Lower leg skin (tissue), 4 donors: ENCODE measurements at places on chromosomes 7 and 10.

DNA sequence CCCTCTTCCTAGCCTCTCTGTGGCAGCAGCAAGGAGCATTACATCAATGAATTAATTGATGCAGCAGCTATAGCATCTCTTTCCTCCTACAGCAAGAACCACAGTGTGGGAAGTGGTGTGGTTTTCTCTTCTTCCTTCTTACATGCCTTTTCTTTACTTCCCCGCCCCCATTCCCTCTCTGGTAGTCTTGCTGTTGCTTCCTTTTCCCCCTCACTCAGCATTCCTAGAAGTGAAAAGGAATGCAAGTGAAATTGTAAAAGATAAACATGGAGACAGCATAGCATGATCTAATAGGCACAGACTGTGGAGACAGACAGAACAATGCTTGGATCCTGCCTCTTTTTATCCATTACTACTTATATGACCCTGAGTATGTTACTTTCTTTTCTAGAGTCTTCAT lies 370.5 kb upstream of the BMPER start:
- DNase-seq = no peak

DNA sequence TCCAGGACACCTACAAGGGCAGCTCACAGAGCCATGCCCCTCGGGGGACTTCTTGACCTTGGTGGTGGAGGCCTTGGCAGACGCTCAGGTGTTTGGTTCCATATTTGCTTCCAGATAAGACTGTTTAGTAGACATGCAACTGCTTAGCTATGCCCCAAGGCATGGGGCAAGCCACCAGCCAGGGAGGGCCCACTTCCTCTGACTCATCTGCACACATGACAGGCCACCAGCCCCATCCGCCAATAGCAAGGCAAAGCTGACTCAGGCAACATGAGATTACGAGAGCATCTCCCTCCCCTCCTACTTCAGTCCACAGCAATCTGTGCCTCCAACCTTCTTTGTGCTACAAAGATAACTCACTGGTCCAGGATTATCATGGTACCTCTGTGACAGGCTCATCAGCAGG lies 54.9 kb downstream of the KCNMA1 start:
- no peak for DNase-seq

GRCh38 chr7:69208848-69209247 lies 389.4 kb upstream of the AUTS2 start:
- no peak for DNase-seq

DNA sequence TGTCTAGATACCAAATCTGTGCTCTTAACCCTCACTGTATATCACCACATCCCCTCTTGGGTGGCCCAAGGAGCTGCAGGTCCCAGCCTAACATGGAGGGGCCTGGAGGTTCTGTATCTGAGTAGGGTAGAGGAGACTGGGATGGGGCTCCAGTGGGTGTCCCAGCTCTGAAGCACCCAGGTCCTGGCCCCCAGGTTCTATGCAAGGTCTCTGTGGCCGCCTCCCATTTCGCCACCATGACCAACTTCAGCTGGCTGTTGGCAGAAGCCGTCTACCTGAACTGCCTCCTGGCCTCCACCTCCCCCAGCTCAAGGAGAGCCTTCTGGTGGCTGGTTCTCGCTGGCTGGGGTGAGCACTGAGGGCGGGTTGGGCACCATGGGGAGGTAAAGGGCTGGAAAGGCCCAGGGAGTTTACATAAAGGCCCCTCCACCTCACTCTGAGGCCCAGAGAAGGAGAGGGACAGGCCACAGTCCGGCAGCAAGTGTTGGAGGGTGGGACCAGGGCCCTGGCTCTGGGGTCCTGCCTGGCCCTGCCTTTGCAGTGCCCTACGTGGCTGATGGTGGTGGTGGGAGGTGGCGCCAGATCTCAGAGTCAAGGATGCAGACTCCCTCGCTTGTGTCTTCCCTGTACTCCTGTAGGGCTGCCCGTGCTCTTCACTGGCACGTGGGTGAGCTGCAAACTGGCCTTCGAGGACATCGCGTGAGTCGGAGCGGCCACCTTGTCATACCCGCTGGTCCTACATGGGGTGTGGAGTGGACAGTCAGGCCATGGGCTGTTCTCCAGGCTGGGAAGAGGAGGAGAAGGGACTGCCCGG lies 10.2 kb downstream of the GHRHR start:
- no peak for DNase-seq

GRCh38 chr7:84637568-84638338 lies 443.2 kb upstream of the SEMA3A start:
- peak; percentile 20 for DNase-seq

- DNase-seq = no peak
Observed at GRCh38 chr7:7799138-7799537, 80.7 kb upstream of the RPA3 start.

DNA sequence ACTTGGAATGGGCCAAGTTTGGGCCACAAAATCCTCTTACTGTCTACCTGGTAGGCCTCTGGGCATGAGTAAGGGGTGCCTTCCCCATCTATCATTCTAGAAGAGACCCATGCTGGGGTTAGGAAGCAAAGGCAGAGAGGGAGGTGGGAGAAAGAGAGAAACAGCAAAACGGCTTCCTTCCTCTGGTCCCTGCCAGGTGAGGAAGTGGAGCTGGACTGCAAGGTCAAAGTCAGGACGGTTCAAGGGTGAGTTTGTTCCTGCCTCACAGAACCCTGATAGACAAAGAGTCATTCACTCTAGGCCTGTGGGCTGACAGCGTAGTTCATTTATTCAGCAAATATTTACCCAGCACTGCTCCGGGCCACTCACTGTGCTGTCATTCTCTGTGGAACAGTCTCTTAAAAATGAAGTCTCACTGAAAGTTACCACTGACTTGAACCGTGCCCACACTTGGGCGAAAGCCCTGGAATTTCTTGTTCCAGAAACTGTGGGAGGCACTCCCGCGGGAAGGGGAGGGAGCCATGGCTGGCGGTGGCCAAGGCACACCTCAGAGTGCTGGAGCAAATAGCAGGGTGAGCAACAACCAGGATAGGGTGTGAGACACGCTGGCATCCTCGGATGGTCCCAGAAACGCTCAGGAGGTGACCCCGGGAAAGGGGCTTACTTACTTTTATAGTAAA lies 26.2 kb upstream of the ECHDC3 start:
- DNase-seq = no peak

- peak; percentile 88 for DNase-seq
Observed at GRCh38 chr7:97006055-97006815, 882 bp downstream of the DLX6 start.

DNA sequence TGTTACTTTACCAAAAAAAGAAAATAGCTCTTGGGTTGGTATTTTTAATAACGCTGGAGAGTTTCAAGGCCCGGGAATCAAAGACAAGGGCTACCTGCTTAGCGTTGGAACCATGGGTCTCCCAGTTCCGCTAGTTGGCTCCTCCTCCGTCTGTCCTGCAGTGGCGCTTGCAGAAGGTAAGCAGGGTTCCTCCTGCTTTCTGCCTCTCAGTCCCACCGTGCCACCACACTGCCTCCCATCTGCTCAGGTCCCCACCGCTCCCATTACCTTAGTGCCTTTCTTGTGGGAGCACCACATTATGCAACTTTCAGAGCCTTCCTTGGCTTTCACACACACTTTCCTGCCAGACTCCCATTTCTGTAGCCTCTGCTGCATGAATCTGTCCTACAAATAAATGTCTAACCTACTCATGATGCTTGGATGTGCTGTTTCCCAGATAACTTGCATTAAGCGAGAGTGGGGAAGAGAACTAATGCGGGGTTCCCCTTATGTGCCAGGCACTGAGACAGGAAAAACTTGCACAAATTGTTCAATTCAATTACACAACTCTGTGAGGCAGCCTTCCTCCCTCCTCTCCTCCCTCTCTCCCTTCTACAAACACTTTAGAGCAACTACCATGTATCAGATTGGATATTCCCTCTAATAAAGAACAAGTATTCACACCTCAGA lies 124.5 kb downstream of the AOAH start:
- DNase-seq = no peak

GRCh38 chr10:74051736-74052342 lies 53.9 kb downstream of the VCL start:
- no peak for DNase-seq

DNA sequence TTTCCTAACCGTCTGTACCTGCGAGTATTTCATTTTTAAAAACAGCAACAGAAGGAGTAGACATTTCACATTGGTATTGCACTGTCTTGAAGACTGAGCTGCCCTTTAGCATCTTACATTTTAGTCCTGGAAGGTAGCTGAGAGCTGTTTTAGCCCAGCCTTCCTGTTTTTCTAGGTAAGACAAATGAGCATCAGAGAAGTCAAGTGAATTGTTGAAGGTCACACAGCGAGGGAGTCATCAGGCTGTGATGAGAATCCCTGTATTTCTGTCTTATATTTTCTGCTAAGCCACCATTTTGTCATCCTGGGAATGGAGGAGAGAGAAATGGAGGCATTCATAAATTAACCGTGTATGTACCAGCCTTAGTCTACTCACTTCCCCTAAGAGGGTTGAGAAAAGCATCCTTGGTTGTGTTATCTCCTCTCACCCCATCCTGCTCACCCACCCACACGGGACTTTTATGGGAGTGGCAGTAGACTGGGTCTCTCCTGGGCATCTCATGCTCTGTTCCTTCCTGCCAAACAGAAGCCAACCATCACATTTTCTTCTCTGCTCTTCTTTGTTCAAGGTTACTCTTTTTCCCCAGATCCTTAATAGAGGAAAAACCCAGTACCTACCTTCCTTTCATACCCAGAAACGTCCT lies 8.5 kb downstream of the RBM20 start:
- no peak for DNase-seq

GRCh38 chr7:131124867-131125266 lies 202.8 kb upstream of the MKLN1 start:
- DNase-seq = no peak

DNA sequence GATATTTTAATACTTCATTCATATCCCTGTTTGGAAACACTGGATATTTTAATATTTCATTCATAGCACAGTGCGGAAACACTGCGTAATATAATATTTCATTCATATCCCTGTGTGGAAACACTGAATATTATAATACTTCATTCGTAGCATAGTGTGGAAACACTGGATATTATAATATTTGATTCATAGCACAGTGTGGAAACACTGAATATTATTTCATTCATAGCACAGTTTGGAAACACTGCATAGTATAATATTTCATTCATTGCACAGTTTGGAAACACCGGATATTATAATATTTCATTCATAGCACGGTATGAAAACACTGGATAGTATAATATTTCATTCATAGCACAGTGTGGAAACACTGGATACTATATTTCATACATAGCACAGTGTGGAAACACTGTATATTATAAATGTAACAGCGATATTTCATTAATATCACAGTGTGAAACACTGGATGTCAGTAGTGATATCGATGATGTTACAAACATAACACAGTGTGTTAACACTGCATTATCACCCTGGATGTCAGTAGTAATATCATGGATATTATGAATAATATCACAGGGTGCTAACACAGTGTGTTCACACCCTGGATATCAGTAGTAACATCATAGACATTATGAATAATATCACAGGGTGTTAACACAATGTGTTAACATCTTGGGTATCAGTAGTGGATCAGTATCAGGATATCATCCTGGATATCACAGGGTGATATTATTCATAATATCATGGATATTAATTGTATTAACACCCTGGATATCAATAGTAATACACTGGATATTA lies 2.9 kb upstream of the TMEM225B start:
- DNase-seq = no peak

- DNase-seq = no peak
Observed at GRCh38 chr7:26705567-26705966, 158.8 kb downstream of the SKAP2 start.

DNA sequence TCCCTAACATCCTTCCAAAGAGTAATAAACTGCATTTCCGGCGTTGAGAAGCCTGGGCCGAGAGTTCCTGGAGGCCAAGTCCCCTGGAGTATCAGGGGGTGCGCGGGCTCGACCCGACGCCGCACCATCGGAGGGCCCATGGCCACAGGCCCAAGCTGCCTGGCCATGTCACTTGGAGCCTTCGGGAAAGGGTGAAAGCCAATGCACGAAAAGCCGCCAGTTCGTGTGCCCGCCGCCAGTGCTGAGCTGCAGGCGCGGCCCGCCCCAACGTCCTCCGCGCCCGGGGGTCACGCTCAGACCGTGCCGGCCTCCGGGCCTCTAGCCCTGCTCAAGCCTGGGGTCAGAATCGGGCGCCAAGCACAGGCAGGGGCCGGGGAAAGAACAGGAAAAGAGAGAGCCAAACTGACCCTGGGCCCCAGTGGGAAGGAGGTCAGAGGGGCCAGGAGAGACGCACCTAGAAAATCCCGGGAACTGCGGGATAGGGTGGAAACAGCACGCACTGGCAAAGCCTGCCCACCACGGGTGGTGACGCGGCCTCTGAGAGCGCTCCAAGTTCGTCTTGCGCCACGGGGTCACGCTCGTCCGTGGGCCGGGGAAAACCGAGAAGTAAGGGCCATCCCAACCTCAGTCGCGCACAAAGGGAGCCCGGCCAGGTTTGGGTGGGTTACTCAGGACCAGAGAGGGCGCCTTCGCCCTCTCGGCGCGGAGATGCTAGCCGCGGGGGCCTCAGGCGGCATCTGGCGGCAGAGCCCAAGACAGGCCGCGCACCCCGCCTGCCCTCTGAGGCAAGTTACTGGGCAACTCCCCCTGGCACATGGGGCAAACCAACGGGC lies 4.2 kb upstream of the EBF3 start:
- no peak for DNase-seq

DNA sequence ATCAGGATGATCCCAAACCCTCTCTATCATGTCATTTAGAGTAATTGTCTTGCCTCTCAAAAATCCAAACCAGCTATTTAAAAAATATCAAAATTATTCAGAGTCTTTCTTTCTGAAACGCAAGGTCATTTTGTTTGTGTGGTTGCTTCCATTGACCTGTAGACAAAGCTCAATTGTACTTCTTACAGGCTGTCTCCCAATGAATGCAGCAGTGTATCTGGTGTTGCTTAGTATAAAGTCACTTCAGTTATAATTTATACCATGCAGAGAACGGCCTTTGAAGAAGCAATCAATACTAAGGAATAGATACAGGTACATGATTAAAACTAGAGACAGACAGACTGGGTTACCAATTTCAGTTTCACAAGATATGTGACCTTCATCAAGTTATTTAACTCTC lies 80.9 kb downstream of the DOCK4 start:
- DNase-seq = no peak

- peak; percentile 93 for DNase-seq
Observed at GRCh38 chr7:132575419-132575981, 770 bp downstream of the PLXNA4 start.

- DNase-seq = no peak
Observed at GRCh38 chr7:137304165-137304564, 39.4 kb downstream of the PTN start.

- DNase-seq = no peak
Observed at GRCh38 chr7:26599982-26600381, 264.4 kb downstream of the SKAP2 start.

GRCh38 chr7:157805713-157806112 lies 468.9 kb downstream of the DNAJB6 start:
- DNase-seq = no peak

DNA sequence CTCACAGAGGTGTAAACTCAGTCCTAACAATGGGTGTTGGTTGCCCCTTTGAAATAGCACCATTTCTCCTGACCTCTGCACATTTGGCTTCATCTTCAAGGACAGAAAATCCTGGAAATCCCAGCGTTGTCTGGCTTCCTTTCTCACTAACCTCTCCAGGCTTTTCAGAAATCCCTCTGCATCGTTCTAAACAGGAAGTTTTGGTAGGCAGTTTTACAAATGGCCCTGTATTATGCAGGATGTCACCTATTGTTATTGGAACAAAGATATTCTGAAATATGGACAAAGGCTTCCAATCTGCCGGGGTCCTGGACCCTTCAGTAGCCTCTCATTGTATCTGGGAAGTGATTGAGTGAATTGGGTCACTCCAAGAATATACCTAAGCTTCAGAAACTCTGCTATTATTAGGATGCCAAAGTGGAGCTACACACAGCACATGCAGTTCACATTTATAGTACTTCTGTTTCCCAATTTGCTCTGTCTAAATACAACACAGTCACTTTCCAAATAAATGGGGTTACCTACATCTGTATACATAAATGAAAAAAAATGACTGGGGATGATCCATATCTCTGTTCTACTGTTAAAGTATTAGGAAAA lies 134.8 kb upstream of the KLF6 start:
- no peak for DNase-seq
